ENCODE measurements at places on chromosomes 5 and 9.

- DNase-seq: no peak
Observed at GRCh38 chr9:34610434-34611206, 1.3 kb downstream of the RPP25L start.

DNA sequence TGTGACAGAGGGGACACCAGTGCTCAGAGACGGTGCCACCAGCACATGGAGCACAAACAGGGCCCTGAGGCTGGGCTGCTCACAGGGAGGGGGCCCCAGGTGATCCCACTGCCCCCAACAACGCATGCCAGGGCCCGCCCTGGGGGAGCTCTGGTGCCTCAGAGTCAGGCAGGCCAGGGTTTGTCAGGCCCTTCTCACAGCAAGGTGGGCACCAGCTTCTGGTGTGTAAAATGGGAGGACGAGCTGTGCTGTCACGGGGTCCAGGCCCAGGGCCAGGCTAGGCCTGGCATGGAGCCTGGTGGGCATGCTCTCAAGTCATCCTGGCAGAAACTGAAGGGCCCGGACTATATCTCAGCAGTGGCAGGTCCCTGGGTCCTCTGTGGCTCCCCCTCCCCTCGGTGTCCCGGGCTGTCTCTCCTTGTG, 34.5 kb downstream of the PRRT1B start:
- no peak for DNase-seq

- DNase-seq: no peak
Observed at GRCh38 chr9:1647776-1648175, 367.4 kb upstream of the SMARCA2 start.

GRCh38 chr5:51986733-51987132, 603.5 kb downstream of the ISL1 start:
- DNase-seq: no peak

DNA sequence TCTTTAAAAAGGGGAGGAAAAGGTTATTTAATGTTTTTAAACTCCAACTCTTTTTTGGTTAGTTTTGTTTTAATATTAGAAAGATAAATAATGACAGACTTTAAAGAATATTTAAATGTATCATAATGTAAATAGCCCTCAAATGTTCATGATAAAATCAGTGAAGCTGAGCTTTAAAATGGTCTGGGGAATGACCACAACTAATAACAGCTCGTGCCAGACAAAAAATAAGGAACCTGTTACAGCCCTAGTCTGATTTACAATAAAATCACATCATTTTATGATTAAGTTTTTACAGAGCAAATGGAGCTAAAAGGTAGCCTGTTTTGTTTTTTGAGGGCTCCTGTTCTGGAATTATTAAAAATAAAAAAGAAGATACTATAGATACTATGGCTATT, 46.1 kb downstream of the VCAN start:
- no peak for DNase-seq

DNA sequence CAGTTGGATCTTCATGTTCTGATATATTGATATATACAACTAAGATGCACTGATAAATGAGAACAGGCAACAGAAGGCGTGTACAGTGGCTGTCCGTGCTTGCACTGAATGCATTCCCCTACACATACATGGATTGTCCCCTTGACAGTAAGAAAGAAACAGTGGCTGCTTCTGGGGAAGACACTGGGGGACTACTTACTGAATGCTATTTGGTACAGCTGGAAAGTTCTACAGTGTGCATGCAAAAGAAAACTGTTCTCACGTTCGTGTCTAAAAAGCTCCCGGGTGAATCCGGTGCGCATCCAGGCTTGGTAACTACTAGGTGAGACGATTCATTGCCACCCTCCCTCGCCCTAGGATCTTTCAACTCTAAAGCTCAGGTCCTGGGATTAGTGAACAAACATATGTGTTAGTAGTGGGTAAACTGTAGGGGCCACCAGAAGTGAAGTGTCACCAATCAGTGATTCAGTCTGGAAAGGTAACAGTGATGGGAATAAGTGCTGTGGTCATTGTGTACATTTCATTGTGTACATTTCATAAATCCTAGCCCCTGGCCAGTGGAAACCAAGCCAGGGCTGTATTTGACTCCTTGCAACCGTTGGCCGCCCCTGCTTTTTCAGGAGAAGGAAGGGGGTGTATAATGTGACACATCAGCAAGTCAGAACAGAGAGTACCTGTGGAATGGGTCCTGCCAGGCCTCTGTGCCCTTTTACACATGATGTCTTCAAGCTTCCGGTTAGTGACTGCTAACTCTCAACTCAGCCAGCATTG, 46.3 kb upstream of the BOD1 start:
- no peak for DNase-seq

DNA sequence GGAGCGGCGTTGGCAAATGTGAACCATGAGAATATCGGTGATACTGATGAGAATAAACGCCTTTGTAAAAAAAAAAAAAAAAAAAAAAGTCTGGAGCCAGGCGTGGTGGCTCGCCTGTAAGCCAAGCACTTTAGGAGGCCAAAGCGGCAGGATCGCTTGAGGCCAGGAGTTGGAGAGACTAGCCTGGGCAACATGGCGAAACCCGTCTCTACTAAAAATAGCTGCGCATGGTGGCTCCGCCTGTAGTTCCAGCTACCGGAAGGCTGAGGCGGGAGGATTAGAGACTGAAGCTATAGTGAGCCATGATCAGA, 425 bp upstream of the NFX1 start:
- DNase-seq: no peak

DNA sequence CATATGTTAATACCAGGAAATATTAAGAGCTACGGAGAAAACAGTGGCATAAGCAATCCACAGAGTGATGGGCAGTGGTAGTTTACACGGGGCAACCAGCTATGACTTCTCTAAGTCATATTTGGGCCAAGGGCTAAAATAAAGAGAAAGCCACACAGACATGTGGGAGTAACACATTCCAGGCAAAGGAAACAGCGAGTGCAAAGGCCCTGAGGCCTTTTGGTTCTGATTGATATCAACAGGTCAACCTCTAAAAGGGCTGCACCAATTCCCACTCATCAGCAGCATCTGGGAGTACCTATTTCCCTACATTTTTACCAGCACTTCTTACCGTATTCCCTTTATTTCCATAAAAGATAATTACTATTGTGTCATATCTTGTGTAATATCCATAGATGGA, 173.4 kb downstream of the SPOCK1 start:
- no peak for DNase-seq

DNA sequence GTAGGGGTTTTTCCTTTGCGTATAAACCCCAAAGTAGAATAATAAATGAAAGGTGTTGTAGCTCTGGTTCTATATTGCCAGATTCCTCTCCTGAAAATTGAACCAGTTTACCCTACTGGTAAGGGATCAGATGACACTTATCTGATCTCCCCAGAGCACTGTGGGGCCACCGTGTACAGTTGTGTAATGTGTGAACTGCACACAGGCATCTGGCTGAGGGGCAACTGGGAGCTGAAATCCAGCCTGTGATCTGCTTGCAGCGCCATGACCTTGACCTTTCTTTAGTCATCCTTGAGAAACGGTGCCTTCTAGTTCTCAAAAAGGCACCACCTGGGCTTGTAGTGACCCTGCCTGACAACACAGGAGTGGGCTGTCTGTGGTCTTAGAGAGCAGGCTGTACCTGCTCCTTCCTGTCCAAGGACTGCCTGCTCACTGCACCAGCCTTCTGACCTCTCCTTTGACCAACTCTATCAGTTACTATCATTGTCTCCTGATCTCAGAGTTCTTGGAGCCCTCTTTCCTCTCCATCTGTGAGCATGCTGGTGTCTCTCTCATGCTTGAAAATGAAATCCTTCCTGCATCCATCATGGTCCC, 40.2 kb downstream of the PDE6A start:
- DNase-seq: no peak
